ENCODE measurements at places on chromosomes 2 and 18.
A peak's percentile ranks its signal among the peaks of the same experiment; 100 is the strongest.

DNA sequence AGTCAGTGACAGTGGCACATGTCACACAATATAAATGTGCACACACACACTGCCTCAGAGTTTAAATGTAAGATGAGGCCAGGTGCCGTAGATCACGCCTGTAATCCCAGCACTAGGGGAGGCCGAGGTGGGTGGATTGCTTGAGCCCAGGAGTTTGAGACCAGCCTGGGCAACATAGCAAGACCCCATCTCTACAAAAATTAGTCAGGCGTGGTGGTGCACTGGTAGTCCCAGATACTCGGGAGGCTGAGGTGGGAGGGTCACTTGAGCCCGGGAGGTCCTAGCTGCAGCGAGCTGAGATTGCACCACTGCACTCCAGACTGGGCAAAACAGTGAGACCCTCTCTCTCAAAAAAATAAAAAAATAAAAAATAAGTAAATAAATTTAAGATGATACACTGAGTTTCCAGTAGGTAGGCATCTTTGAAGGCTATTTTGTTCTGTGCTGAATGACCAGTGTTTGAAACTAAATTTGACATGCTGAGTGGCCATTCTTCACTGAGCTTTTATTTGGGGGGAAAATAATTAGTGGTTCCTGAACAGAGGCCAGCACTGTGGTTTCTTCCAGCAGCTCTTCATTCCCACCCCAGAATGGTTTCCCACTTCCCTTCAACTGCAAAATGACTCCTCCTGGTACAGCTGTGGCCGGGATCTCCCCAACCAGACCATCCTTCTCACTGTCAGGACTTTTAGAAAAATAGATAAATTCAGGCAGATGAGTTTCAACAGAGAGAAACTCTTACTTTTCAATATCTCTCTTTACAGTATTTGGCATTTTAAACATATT lies 44.9 kb downstream of the PSMG2 start:
- no peak for DNase-seq

- DNase-seq, result no peak
Measured at GRCh38 chr2:106094131-106094841, 99.8 kb downstream of the UXS1 start.

- DNase-seq, result no peak
Measured at GRCh38 chr2:12338946-12339697, 377.6 kb upstream of the TRIB2 start.

DNA sequence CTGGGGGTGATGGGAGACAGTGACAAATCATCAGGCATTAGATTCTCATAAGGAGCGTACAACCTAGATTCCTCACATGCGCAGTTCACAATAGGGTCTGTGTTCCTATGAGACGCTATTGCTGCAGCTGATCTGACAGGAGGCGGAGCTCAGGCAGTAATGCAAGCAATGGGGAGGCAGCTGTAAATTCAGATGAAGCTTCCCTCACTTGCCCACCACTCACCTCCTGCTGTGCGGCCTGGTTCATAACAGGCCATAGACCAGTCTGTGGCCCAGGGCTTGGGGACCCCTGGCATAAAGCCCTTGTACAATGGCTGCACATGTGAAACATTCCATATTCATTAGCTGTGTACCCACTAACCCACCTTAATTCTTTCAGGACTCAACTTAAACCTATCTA lies 18.0 kb downstream of the NMUR1 start:
- DNase-seq, result peak; percentile 88

GRCh38 chr18:61153571-61153970 lies 179.7 kb upstream of the CDH20 start:
- no peak for DNase-seq

GRCh38 chr2:212975333-212975732 lies 176.1 kb downstream of the IKZF2 start:
- no peak for DNase-seq

DNA sequence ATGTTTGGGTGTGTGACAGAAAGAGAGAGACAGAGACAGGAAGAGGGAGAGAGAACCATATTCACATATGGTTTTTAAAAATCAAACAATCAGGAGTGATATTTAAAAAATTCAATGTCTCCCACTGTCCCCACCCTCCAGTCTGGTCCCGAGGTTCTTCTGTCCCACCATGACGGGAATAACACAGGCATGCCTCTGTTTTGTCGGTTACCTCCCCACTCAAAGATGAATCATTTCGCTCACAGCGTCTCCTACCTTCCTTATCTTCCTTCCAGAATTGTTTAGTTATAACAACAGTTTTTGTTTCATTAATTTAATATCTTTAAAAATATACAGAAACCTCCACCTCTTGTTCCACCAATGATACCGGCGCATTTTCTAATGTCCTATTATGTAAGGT lies 113.0 kb downstream of the KCNF1 start:
- DNase-seq, result no peak

GRCh38 chr2:191333911-191334357 lies 88.7 kb downstream of the MYO1B start:
- no peak for DNase-seq

- DNase-seq, result no peak
Measured at GRCh38 chr2:154532004-154532403, 166.5 kb upstream of the KCNJ3 start.

- DNase-seq, result no peak
Measured at GRCh38 chr2:88085099-88085498, 17.5 kb downstream of the SMYD1 start.

DNA sequence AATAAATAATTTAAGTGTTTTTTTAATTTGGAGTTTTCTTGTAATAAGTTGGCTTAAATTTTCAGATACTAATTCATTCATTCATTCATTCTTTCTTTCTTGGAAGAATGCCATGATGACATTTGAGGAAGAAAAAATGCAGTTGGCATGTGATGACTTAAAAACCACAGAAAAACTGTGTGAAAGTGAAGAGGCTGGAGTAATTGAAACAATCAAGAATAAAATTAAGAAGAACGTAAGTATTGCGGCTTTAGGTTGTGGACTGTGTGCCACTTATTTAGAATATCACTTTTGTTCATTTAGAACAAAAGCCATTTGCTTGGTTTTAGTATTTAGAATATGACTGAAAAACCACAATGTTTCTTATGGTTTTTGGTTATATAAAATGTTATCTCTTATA lies 51.4 kb downstream of the TTC39C start:
- DNase-seq, result no peak

GRCh38 chr2:28263690-28264089 lies 129.0 kb upstream of the FOSL2 start:
- no peak for DNase-seq

DNA sequence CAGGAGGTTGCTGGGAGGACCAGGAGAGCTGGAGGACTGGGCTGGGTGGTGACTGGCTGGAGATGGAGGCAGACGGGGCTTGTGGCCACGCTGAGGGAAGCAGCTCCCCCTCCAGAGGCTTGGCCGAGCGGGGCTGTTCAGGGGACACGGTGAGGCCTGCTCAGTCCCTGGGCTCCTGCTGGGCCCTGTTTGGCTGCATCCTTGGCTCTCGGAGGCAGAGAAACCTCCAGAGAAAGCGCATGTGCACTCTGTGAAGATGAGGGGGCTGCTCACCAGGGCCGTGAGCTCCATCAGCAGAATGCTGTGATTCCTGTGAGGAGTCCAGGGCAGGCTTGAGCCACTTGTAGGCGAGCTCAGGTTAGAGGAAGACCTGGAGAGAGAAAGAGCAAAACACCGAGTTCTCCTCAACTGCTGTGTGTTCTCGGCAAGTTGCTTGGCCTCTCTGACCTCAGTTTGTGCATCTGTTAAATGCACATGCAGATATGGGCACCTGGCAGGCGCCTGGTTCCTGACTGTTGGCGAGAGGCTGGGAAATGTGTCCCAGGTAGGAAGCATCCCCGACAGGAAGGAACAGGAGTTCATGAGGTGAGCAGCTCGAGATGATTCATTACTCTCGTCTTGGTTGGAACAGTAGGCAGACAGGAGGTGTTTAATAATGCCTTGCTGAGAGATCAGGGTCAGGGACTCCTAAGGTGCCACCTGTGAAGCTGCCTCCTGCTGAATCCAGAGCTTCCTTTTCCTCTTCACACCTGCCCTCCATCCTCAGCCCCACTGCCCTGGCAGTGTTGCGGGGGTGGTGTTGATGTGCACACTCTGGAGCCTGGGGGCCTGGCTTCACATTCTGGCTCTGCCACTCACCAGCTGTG lies 941 bp downstream of the ZAP70 start:
- no peak for DNase-seq

- no peak for DNase-seq
Measured at GRCh38 chr2:121135168-121135853, 149.7 kb downstream of the TFCP2L1 start.

DNA sequence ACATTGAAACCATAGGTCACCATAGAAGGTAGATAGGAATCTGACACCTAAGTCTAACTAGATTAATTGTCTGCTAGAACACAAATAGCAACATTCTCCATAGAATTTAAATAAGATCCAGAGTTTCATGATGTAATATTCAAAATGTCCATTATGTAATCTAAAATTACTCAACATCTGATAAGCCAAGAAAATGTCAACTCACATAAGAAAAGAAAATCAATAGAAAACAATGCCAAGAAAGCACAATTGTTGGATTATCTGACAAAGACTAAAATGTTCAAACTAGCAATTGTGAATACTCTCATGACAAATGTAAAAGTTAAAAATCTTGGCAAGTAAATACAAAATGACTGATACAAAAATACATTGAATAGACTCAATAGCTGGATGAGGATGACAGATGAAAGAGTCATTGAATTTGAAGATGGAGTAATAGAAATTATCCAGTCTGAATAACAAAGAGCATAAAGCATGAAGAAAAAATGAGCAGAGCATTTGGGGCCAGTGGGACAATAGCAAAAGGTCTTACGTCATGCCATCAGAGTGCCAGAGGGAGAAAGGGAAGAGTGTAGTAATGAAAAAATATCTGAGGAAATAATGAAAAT lies 358.6 kb downstream of the METTL4 start:
- DNase-seq, result no peak

GRCh38 chr2:47127862-47128543 lies 27.1 kb downstream of the STPG4 start:
- no peak for DNase-seq

DNA sequence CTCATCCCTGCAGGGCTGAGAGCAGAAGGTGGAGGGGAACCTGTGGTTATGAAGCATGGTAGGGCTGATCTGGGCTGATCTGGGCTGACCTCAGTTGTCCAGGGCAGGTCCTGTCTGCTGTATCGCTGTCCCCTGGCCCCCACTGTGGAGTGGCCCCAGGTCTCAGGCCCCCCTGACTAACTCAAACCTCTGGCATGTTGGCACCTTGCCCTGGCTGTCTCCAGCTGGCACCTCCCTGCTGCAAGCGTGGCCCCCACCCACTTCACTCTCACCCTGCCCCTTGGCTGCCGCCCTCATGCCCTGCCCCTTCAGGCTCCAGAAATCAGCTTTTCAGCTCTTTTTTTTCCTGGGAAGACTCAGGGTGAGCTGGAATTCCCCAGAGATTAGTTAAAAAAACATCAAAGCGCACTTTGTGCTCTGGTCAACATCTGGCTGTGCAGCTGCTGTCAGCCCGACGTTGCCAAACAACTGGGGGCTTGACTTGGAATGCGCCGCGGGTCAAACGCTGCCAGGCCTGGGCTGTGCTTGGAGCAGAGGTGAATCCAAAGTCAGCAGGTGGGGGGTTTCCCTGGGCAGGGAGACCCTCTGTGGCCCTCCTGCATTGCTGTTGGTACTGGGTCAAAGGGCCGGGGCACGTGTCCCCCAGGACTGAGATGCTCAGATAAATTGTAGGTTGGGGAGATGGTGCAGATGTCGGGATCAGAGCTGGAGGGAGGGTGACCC lies 173.8 kb upstream of the HDAC4 start:
- DNase-seq, result peak; percentile 37

GRCh38 chr18:49949951-49950395 lies 136.6 kb upstream of the ACAA2 start:
- DNase-seq, result no peak

- no peak for DNase-seq
Measured at GRCh38 chr18:62485684-62486083, 37.1 kb upstream of the ZCCHC2 start.

DNA sequence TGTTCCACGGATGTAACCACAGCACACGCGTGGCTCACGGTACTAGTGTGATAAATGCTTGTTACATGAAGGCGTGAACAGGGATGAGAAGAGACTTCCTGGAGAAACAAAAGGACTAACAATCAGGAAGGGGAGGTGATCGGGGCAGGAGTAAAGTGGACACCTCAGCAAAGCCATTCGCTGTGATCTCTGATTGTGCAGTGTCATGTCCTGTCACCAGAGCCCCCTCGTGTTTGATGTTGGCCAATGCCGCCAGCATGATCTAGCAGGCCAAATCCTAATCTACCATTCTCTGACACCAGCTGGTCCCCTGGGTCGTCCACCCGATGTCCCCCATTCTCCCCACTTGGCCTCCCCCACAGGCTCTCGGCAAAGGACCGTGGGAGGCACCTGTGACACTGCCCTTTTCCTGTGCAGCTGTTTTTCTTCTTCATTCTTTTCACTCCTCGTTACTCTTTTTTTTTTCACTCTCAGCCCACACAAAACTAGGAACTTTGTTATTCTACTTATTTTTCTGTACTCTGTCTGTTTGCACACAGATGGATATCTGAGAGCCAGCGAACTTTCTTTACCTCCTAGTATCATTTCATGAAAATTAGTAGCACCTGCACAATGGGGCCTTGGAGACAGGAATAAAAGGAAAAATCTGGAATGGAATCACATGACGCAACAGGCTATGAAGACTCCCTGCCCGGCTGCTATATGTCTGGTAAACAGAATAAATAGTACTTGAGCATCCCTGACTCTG lies 146.8 kb downstream of the TGIF1 start:
- DNase-seq, result peak; percentile 67

All from pons (tissue), 1 donor.